ENCODE measurements at places on chromosomes 6 and 20. TPM values are rescaled to one million over a fixed set of nuclear protein-coding genes. Genes with fewer than 3 reads are reported as not detected.

Gene CST2
- not detected for total RNA-seq

Gene UNC5CL
- total RNA-seq: 0.74 TPM

Gene PSMB9
- total RNA-seq: 11.5 TPM

Gene LTB
- total RNA-seq: not detected

Gene CBLN4
- not detected for total RNA-seq

Gene ZNF165
- 0.45 TPM for total RNA-seq

Gene SLC35D3
- not detected for total RNA-seq

Gene WFDC6
- total RNA-seq: not detected
